ENCODE measurements at places on chromosomes 1 and 21.
A peak's percentile ranks its signal among the peaks of the same experiment; 100 is the strongest.

GRCh38 chr1:19040010-19040680, 83.7 kb upstream of the IFFO2 start:
- no peak for DNase-seq

DNA sequence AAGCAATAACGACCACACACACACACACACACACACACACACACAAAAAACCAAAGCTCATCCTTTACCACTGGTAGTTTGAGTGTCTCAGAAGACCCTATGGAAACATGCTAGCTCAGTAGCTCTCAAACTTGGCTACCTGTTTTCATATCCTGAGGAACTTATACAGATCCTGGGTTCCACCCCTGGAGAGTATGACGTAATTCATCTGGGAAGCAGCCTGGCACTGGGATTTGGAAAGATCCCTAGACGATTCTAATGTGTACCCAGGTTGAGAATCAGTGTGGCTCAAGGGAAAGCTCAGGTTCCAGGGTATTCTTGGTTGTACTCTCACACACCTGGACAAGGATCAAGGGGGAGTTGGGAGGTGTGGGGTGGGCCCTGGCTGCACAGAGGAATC, 85.9 kb downstream of the SELENOF start:
- no peak for DNase-seq

- DNase-seq, result no peak
Observed at GRCh38 chr1:50424045-50424883, 1.0 kb upstream of the DMRTA2 start.

DNA sequence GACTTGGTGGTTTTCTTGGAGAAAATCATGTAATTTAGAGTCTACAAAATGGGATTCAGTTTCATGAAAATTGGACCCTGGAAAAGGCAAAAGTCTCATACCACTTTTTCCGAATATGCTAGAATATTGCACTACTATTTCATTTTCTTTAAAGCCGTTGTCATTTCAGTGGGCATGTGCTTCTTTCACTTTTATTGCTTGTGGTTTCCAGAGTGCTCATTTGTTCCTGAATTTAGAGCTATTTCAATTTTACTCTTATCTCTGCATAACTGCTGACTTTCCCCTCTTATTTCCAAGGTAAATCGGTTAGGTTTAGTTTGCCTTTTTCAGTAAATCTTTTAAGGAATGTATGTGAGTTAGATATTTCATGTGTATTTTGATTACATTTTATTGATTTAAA, 11.6 kb downstream of the HHAT start:
- DNase-seq, result no peak

- no peak for DNase-seq
Observed at GRCh38 chr1:234562334-234562733, 47.6 kb downstream of the IRF2BP2 start.

DNA sequence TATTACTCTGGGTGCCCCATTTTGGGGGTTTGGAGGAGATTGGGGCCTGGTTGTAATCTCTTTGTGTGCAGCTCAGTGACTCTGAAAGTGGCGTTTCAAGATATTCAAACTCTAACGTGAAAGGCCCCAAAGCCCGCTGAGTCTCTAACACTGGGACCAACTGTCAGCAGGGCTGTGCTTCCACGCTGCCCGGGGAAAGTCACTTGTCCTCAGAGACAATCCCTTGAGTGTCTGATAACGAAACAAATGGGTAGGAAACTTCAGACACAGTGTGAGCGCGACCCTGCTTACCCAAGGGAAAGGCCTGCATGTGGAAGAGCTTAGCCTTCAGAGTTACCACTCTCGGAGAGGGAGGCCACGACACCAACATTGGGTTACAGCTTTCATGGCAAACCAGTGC, 837 bp downstream of the UBASH3A start:
- DNase-seq, result no peak

DNA sequence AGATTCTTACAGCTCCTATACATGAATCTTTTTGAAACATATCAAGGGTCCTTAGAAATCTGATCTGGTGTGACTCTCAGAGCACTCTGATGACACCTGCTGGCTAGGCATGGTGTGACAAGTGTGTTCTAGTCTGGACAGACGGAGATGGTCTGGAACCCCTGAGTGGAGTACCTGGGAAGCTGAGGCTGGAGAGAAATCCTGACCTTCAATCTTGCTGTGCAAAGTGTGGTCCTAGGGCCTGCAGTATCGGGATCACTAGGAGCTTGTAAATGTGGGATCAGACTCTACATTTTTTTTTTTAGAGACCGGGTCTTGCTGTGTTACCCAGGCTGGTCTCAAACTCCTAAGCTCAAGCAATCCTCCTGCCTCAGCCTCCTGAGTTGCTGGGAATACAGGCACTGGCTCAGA, 78.6 kb upstream of the SOD1 start:
- peak; percentile 54 for DNase-seq

GRCh38 chr1:238370599-238370998, 479.9 kb upstream of the ZP4 start:
- no peak for DNase-seq

GRCh38 chr1:83942914-83943313, 56.0 kb downstream of the TTLL7 start:
- DNase-seq, result peak; percentile 3

- no peak for DNase-seq
Observed at GRCh38 chr1:14598007-14598497, 433 bp upstream of the KAZN start.

DNA sequence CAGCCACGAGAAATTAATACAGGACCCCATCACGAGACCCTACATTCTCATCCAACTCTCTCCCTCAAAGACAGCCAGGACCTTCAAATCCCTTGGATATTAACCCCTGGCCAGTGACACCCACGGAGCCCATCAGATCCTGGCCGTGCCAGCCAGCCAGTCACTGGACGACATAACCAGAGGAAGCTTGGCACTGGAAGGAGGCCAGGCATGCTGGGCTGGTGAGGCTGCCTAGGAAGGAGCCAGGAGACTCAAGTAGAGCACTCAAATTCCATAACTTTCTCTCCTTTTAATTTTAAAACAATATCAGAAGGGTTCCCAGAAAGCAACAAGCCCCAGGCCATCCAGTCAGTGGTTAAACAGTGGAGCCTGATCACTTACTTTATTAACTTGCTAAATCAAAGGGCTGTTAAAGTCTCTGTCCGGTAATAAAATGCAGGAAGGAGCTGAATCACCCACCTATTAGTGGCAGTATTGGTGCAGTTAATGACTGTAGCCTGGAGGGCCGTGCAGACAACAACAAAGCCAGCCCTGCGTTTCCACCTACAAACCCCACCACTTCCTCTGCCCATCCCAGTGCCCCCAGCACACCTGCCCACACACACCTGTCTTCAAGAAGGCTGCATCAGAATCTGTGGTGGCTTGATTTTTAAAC, 78.0 kb downstream of the HIVEP3 start:
- no peak for DNase-seq

GRCh38 chr1:172342584-172343239, 77.8 kb upstream of the C1orf105 start:
- DNase-seq, result no peak

DNA sequence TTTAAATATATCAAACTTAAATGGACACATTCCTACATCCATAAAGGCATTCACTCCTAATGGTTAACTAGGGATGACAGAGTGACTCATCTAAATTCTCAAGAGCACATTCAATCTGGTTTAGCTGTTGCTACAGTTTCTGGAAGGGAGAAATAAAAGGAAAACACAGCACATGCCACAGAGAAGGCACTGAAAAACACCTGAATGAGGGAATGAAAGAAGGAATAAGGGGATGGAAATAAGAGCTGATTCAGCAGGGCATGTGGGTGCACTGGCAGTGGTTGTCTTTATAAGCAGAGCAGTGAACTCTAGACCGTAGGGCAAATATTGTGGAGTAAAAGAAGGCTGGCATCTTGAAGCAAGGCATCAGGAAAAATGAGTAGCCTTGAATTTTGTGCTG, 79.3 kb downstream of the LHX4 start:
- no peak for DNase-seq

DNA sequence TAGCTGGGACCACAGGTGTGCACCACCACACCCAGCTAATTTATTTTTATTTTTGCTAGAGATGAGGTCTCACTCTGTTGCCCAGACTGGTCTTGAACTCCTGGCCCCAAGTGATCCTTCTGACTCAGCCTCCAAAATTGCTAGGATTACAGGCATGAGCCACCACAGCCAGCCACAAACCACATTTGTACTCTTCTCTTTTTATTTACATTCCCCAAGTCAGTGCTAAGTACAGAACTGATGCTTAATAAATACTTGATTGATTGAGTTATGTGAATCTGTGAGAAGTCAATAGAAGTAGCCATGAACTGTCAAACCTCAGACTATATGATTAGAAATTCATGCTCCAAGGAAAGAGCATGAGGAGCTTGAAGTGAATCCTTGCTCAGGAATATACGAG, 48.5 kb upstream of the S1PR1 start:
- no peak for DNase-seq

- DNase-seq, result no peak
Observed at GRCh38 chr1:64942675-64943074, 23.7 kb downstream of the JAK1 start.

GRCh38 chr21:38072489-38072888, 156.2 kb upstream of the KCNJ6 start:
- no peak for DNase-seq

DNA sequence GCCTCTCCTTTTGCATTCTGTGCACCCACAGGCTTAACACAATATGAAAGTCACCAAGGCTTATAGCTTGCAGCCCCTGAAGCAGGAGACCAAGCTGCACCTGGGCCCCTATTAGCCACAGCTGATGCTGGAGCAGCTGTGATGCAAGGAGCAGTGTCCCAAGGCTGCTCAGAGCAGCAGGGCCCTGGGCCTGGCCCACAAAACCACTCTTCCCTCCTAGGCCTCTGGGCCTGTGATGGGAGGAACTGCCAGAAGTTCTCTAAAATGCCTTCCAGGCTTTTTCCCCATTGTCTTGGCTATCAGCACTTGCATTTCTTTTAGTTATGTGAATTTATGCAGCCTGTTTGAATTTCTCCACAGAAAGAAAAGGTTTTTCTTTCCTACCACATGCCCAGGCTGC, 89.5 kb upstream of the KCTD3 start:
- no peak for DNase-seq

- DNase-seq, result no peak
Observed at GRCh38 chr1:223785808-223786207, 59.9 kb downstream of the TP53BP2 start.

GRCh38 chr1:169844941-169845608, 48.6 kb downstream of the SCYL3 start:
- DNase-seq, result no peak

DNA sequence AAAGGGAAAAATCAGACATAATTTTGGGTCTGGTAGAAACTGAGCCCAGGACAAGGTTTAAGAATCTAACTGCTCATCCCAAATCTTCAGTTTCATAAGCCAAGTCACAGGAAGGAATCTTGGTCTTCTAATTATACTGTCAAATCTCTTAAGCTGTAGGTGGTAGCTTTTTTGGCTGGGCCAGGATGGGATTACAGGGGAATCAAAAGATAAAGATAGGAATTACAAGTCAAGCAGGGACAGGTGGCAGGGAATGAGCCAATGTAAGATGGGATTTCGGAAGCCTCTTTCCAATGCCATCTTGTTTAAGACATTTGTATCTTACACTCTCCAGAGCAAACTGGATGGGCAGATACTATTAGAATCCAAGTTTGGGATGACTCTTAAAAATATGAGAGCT, 383.5 kb downstream of the KCNH1 start:
- no peak for DNase-seq

DNA sequence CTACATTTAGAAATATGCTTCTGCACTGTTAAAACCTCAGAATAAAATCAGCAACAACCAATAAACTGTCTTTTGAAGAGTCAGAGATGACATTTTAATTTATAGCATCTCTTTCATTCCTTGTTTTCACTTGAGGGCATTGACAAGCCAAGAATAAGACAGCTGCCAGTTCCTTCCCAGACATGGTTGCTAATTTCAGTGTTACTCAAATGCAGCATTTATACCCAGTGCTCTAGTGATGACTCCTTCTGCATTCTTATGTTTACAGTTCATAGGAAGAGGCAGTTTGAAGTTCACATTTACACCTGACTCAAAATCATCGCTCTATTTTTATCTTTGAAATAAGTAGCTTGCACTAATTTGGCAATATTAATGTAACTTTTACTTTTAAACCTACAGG, 44.9 kb downstream of the PLA2G4A start:
- DNase-seq, result no peak

GRCh38 chr1:38892976-38893375, 11.6 kb upstream of the GJA9 start:
- DNase-seq, result no peak

- DNase-seq, result no peak
Observed at GRCh38 chr1:14999441-14999840, 154.1 kb upstream of the TMEM51 start.

GRCh38 chr1:19529664-19530063, 44.3 kb upstream of the CAPZB start:
- DNase-seq, result no peak

GRCh38 chr1:64480999-64481772, 11.3 kb downstream of the CACHD1 start:
- no peak for DNase-seq

GRCh38 chr21:14962217-14962616, 102.6 kb downstream of the NRIP1 start:
- DNase-seq, result no peak

- no peak for DNase-seq
Observed at GRCh38 chr1:222334026-222334680, 213.8 kb downstream of the HHIPL2 start.

- no peak for DNase-seq
Observed at GRCh38 chr1:15696956-15697521, 12.9 kb downstream of the PLEKHM2 start.

GRCh38 chr1:44012404-44012803, 18.9 kb downstream of the SLC6A9 start:
- no peak for DNase-seq

DNA sequence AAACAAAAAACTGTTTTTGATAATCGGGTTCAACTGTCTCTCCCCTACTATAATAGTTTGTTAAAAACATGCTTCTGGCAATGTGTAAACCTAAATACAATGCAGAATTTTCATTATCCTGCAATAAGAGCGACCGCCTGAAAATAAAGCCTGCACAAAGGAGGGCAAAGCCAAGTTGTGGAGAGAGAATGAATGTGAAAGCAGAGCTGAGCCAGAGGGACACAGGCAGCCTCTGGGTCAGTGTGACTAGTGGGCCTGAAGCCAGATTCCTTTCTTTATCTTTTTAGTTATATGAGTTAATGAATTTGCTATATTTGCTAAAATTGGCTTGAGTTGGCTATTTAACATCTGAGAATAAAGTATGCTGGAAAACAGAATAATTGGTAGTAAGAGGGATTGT, 615.2 kb downstream of the PLA2G4A start:
- no peak for DNase-seq

All from fibroblast of the conjunctiva (primary cell).